Vagina (tissue), 2 donors: ENCODE measurements at places on chromosomes 5 and 9. TPM values are rescaled to one million over a fixed set of nuclear protein-coding genes. Genes with fewer than 3 reads are reported as not detected.

- DNase-seq: no peak
These were observed 18.5 kb downstream of the TMEM268 start for GRCh38 chr9:114629563-114630090.

DNA sequence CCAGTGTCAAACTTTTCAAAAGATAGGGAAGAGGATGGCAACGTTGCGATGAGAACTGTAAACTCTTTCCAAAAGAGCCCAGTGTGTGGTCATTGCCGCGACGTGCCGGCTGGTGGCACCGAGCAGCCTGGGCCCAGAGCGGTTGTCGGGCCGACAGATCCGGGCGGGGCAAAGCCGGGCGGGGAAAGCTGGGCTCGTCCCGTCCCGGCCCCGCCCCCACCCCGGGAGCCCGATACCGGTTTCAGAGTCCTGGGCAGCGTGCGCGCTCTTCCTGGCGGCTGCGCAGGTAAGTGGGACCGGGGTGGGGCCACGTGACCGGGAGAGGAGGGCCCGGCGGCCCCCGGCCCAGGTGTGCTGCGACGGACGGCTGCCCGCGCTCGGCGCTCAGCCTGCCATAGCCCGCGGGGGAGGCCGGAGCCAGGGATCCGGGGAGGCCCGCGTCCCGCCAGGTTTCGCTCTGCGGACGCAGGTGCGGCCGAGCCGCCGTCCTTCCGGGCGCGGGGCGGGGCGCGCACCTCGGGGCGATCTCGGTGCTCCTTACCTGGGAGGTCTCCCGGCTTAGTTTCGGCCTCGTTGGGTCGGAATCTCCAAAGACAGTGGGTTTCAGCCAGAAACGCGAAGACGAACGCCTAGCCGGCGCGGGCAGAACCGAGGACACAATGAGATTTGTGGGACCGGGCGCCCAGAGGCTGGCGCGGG is at the start of gene MARVELD2:
MARVELD2 (plus strand) TSS at position 232 of the 699 bp plus-strand sequence. CDS start 4,270 bp downstream, outside the sequence.
- no peak for DNase-seq

Gene CTXN3
- total RNA-seq: not detected

Gene NKD2
- total RNA-seq: 2.0 TPM

GRCh38 chr9:80233906-80234305 is 662.1 kb downstream of the TLE4 start:
- no peak for DNase-seq

- no peak for DNase-seq
These were observed 786.5 kb upstream of the ACO1 start for GRCh38 chr9:31597977-31598376.

Gene SH2D3C
- 19.6 TPM for total RNA-seq

- peak; percentile 79 for DNase-seq
These were observed 37.4 kb downstream of the PHF2 start for GRCh38 chr9:93613791-93614190.

DNA sequence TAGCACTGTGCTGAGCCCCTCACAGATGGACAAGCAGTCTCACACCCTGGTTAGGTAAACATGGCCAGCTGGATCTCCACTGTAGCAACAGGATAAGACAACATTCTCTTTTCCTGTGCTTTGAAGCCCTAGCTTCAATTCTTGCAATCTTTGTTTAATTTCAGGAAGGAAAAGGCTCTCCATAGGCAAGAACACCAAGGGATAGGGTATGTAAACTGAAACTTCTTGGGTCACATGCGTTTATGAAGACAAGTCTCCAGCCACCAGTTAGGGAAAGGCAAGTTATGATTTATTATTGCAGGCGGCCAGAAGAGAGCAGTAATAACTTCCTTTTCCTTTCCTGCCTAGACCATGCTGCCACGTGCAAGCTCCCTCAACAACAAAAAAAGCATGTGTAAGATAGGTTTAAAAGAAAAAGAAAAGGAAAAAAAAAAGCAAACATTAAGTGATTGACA is 50.1 kb upstream of the POU5F2 start:
- no peak for DNase-seq

- DNase-seq: no peak
These were observed 79.7 kb downstream of the MEF2C start for GRCh38 chr5:88803309-88803708.

DNA sequence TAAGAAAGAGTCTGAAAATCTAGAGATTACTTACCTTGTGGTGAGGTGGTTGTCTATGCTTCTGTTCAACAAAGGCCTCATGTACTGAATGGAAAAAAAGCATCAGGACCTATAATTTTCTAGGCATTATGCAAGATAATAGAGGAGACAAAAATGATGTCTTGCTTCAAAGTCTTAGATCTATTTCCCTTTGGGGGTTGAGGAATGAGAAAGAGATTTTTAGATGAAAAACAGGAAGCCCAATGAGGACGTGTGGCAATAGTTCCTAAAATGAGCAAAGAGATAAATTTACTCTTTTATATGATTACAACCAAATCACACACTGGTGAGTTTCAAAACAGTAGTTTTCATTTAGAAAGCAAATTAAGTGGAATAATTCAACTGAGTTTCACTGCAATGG is 99.5 kb downstream of the GHR start:
- no peak for DNase-seq

Gene LURAP1L
- 14.5 TPM for total RNA-seq

GRCh38 chr9:127586537-127586936 is 25.5 kb upstream of the STXBP1 start:
- DNase-seq: no peak

- no peak for DNase-seq
These were observed 2.7 kb downstream of the DAB2 start for GRCh38 chr5:39422036-39422606.

- DNase-seq: no peak
These were observed 117.5 kb downstream of the BOD1 start for GRCh38 chr5:173498739-173499470.

Gene DAB2
- total RNA-seq: 60.4 TPM

Gene FIBCD1
- not detected for total RNA-seq

DNA sequence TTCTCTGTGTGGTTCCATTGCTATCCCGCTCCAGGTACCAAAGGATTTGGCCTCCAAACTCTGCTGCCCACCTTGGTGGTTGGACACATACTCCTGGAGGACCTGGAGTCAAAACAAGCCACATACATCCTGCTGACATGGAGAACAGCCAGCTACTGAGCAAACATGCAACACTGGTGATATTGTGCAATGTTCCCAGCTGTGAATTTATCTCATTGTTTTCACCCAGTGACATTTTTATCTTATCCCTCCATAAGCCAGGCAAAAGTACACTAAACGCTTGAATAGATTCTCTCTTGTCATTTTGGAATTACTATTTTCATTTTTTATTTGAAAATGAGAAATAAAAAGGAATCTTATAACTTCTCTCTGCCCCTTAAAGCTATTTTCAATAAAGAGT is 11.1 kb upstream of the CTSL start:
- no peak for DNase-seq

DNA sequence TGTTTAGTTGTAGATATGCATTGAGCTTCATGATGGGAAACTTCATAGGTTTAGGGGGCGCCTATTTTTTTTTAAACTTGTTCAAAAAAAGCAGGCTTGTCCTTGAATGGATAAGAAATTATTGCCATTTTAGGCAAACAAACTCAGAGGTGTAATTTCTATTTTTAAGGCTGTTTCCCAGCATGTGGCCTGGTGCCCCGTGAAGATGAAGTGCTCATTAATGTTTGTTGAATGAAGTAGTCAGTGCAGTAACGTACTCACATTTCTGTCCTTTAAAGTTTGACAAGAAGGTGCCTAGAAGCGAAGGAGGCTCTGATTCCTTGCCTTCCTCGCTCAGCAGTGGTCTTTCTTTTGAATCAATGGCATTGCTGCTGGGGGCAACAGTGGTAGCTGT is 54.3 kb downstream of the ZNF618 start:
- no peak for DNase-seq

- no peak for DNase-seq
These were observed 193.1 kb downstream of the HSD17B3 start for GRCh38 chr9:96108691-96109380.
